GM04504 (cell line): ENCODE measurements at places on chromosomes 1 and 21.
A peak's percentile ranks its signal among the peaks of the same experiment; 100 is the strongest.

DNA sequence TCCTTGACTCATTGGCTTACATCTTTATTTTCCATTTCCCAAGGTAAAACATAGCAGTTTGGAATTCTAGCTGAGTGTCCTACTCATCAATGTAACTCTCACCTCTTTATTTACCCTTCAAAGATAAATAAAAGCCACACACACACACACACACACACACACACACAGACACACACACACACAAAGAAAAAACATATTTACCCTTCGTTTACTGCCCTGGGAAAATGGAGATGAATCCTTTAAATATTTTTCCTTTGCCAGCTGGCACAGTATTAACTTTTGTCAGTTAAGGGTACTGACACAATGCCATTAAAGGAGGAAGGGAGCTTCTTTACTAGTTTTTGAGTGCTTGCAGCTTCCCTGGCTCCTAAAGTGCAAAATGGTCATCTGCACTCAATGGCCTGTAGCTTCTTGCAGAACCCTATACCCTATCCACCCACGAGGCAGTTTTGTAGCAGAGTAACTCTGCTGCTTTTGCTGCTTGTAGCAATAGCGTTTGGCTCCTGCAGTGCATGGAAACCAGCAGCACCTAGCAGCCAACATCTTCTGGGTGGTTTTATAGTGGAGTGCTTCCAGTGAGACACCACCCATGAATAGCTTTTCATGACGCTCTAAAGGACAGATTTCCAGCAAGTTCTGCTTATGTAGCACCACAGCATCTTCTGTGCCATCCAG, 103.7 kb downstream of the HS2ST1 start:
- DNase-seq: peak; percentile 6

DNA sequence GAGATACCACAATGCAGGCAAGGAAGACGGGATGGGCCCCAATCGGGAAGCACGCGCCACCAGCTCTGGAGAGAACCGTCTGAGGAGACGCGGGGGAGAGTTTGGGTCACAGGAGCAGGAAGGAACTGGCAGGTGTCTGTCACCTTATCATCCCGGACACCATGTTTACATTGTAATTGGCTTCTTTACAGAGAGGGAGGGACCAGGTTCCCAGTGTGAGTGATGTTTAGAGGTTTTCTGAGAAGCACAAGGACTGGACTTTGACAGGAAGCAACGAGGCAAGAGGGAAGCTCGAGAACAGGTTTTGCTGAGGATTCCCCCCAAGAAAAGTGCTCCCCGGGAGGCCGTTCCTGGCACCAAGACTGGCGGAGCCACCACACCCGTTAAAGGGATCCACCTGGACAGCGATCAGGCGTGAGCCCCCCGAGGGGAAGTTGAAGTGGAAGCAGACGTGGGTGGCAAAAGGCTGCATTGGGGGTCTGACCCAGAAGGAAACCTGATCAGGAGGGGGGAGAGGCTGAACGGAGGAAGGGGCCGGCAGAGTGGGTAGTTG, 957 bp downstream of the EPS15 start:
- DNase-seq: no peak

DNA sequence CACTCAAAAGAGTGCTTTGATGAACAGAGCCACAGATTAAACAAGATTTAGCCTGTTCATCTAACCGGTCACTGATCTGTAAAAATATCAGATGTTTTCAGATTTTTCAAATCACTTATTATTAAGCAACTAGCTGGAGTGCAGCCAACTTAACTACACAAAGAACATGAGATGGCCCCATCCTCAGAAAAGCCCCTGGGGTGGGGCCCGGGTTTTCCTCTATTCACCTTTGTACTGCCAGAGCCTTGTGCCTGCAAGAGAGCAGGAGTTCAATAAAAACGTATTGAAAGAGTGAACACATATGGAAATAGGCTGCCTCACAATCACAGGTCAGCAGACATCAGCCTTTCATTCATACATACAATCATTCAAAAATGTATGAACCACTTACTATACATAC, 516.1 kb downstream of the OMA1 start:
- DNase-seq: no peak

DNA sequence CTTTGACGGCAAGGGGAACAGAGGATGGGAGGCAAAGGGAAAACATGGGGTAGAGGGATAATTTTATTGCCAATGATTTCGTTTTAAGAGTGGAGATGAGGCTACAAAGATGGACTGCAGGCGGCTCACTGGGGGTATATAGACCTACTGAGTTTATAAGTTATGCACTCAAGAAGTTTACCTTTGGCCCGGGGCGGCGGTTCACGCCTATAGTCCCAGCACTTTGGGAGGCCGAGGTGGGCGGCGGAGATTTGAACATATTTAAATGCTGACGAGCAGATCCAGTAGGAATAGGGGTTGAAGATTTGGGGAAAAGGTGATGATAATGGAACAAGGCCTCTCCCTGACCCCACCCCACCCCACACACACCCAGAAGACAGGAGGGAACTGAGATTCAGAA, 8.1 kb upstream of the SLAMF9 start:
- DNase-seq: no peak
